ENCODE measurements at places on chromosomes 16 and 17.

GRCh38 chr17:79335456-79335855, 260.8 kb downstream of the ENGASE start:
- no peak for DNase-seq

GRCh38 chr17:80356231-80356856, 58.6 kb upstream of the ENDOV start:
- no peak for DNase-seq

- DNase-seq: no peak
Observed at GRCh38 chr16:27193300-27193990, 9.9 kb upstream of the KDM8 start.

GRCh38 chr16:88103581-88104188, 152.5 kb downstream of the BANP start:
- no peak for DNase-seq

DNA sequence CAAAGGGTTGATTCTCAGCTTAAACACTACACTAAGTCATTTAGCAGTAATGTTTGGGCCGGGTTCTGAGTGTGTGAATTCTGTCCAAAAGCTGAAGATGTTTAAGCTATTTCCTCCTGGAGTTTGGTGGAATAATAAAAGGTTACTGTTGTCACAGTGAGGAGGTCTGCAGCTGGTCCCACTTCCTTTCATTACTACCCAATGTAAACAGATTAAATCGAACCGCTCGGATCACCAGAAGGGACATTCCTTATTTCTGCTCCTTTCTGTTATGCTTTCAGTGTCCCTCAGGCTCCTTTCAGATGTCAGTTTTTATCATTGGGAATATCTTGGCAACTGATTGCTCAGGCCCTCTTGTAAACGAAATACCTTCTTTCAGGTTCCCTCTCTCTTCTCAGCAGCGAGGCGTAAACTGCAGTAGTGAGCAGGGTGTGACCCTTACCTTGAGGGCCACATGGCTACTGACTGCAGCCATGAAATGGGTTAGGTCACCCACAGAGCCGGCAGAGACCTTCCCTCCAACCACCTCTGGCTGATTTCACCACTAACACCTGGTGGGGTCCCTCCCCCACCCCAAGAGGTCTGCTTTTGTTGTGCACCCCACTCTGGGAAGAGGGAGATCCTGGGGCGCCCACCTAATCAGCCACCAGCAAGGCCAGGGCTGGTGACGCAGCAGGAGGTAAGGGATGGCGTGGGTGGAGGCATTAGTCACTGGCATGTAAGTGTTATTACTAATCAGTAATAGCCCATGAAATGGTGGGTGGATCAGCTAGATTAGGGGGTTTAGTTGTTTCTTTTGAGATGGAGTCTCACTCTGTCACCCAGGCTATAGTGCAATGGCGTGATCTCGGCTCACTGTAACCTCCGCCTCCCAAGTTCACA, 117.6 kb downstream of the VPS53 start:
- no peak for DNase-seq

- DNase-seq: no peak
Observed at GRCh38 chr17:74212209-74212912, 1.0 kb upstream of the TTYH2 start.

GRCh38 chr17:76727745-76728456, 1.3 kb downstream of the METTL23 start:
- DNase-seq: no peak
